GM20000 (cell line): ENCODE measurements at places on chromosomes 3 and 15.

- no peak for DNase-seq
Measured at GRCh38 chr3:62090519-62090918, 282.8 kb downstream of the FEZF2 start.

DNA sequence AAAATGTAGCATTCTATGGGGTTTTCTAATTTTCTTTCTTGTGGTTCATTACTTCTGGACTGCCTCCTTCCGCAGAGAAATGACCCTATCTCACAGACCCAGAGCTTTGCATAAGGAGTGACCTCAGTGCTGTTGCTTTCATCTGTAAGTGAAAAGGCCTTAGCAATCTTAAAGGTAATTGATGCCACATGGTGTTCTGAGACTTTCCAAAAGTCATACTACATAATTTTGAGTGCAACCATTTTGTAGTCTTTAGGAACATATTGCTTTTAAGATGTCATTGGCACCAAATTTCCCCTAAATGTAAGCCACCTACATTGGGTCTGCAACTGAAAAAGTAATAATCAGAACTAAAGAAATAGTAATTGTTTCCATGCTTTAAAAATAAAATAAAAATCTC is 9.2 kb upstream of the HHLA2 start:
- DNase-seq: no peak

DNA sequence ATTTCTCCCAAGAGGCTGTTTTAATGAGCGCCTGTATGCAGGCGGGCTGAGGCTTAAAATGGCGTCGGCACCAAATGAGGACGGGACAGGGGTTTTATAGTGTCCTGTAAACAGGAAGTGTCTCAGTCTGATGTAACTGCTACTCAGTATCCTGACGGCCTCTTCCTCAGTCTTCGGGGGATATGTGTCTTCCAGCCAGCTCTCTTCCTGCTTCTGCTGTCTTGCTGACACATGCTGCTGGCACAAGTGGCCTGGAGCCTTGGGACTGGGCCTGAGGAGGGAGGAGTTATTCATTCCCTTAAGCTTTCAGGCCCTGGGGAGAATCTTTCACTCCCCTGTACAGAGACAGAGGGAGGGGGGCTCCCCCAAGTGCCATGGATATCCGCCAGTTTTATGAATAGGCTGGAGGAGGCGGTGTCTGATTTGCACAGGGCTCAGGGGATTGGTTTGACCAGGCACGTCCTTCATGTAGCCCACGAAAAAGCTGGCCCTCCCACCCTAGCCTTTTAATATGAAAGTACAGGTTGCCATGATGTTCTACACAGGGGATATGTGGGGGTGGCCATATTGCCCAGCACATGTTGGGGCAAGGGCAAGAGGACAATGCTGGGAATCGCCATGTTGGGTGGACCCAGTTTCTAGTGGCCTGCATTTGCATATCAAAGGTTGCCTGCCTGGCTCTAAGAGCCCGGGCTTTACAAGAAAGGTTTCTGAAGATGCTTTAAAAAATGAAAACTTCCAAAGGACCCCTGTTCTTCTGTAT is 19.9 kb downstream of the NDUFB4 start:
- DNase-seq: no peak

- no peak for DNase-seq
Measured at GRCh38 chr3:157531771-157532170, 28.6 kb upstream of the VEPH1 start.

- no peak for DNase-seq
Measured at GRCh38 chr3:36714343-36715086, 49.8 kb downstream of the DCLK3 start.

GRCh38 chr3:51681453-51681852 is 10.4 kb downstream of the TEX264 start:
- no peak for DNase-seq

DNA sequence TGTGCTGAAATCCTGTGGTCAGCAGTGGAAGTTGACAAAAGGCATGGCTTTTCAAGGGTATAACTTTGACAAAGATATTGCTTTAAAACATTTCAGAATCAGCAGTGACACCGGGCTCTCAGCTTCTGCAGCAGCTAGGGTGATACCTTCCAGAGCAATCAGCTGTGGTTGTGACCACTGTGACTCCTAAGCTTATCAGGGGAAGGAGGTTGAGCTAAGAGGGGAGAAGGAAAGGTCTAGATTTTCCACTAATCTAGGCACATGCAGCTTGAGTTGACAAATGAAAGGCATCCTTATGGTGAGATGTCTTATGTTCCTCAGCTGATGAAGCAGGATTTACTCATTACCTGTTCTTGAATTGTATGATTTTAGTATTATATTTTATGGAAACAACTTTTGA is 16.3 kb upstream of the LRRFIP2 start:
- DNase-seq: no peak

DNA sequence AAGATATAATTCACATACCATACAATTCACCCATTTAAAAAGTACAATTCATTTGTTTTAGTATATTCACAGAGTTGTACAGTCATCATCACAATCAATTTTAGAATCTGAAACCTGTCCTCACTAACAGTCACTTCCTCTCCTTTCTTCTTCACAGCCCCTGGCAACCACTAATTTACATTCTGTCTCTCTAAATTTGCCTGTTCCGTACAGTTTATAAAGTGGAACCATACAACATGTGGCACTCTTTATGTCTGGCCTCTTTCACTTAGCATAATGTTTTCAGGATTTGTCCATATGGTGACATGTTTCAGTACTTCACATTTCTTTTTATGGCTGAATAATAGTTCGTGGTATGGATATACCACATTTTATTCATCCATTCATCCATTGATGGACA is 22.7 kb downstream of the ERICH6 start:
- peak; percentile 33 for DNase-seq

DNA sequence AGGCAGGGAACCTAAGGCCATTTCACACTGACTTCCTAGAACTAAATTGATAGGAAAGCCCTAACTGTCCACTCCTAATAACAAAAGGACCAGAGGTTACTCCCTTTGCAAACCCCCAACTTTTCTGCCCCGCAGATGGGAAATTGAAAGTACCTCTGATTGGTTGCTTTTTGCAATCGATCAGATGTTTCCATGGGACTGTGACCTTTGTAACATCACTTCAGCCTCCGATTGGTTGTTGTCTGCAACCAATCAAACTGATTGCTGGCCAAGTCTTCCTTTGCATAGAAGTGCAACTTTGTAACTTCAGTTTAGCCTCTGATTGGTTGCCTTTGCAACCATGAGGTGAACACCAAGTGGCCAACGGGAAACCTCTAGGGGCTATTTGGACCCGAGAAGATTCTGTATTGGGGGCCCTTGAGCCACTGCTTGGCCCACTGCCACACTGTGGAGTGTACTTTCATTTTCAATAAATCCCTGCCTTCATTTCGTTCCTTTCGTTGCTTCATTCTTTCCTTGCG is 11.3 kb upstream of the KNL1 start:
- no peak for DNase-seq

- DNase-seq: no peak
Measured at GRCh38 chr15:99137877-99138276, 33.0 kb downstream of the SYNM start.

DNA sequence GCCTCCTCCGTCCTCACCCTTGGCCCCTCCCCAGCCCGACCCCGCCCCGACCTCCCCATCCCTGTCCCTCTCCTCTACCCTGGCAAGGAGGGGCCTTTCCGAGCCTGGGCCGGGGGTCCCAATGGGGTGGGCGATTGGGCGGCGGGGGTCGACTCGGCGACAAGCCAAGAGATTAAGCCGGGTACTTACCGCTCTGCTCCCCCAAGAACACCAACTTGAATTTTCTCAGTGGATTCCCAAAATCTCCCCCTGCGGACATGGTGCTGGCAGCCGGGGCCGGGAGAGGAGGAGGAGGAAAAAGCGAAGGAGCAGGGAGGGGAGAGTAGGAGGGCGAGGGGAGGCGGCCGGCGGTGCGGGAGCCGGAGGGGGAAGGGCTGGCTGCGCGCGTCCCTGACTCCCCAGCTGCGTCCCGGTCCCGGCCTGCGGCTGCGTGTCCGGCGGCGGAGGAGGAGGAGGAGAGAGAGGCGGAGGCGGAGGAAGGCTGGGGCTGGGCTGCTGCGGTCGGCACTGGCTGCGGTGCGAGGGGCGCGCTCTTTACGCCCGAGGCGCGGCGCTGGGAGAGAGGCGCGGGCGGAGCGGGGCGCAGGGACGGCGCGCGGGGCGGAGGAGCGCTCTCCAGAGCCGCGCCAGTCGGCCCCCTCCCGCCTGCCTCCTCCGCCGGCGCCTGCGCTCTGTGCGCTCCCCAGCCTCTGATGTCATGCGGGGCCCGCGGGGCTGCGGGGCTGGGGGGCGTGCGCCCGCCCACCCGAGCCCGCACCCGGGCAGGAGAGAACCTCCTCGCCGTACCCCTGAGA is at the start of gene RAB6B:
Gene RAB6B (minus strand): TSS at position 675 of the 794 bp plus-strand sequence. CDS start 416 bp downstream, at position 259.
- peak; percentile 74 for DNase-seq

- no peak for DNase-seq
Measured at GRCh38 chr15:66214246-66214645, 39.3 kb downstream of the MEGF11 start.

GRCh38 chr15:23065836-23066235 is 26.5 kb upstream of the TUBGCP5 start:
- DNase-seq: no peak

DNA sequence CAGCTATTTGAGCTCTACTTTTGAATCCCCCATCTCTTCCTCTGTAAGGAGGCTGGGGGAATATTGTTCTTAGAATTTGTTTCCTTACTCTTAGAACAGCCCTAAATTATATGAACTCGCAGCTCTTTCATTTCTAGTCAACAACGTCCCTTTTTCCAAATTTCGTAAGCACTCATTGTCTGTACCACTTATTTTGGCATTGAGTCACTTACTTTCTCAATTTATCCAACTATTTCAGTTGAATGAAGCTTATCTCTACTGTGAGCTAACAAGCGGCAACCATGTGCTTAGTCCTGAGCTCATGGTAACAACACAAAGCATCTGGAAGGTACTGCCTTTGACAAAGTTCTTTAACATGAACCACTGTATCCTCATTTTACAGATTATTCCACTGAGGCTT is 191.1 kb downstream of the GREM1 start:
- DNase-seq: no peak

- DNase-seq: peak; percentile 83
Measured at GRCh38 chr15:31352911-31353811, 26.5 kb downstream of the KLF13 start.
